ENCODE measurements at places on chromosomes 2 and 18. TPM values are rescaled to one million over a fixed set of nuclear protein-coding genes. Genes with fewer than 3 reads are reported as not detected.

ST8SIA3 gene
- 0.93 TPM for total RNA-seq

CEP68 gene
- 28.2 TPM for total RNA-seq

HOXD13 gene
- total RNA-seq, result 0.31 TPM

GPR35 gene
- 11.5 TPM for total RNA-seq

RGPD8 gene
- 33.0 TPM for total RNA-seq

TOGARAM2 gene
- 3.5 TPM for total RNA-seq

SAG gene
- 10.2 TPM for total RNA-seq

C2orf66 gene
- 1.2 TPM for total RNA-seq

VWA3B gene
- 27.0 TPM for total RNA-seq

PKDCC gene
- 86.0 TPM for total RNA-seq

CENPA gene
- 5.0 TPM for total RNA-seq

DSG2 gene
- 5.9 TPM for total RNA-seq

TM4SF20 gene
- 0.79 TPM for total RNA-seq

UCN gene
- total RNA-seq, result 18.8 TPM

SKOR2 gene
- total RNA-seq, result 1.4 TPM

REG1B gene
- not detected for total RNA-seq

NLRC4 gene
- 0.43 TPM for total RNA-seq

CDH7 gene
- 3.2 TPM for total RNA-seq

SERPINB3 gene
- total RNA-seq, result 0.74 TPM

FHL2 gene
- total RNA-seq, result 154 TPM

APOB gene
- 0.81 TPM for total RNA-seq

EDAR gene
- 0.39 TPM for total RNA-seq

All from testis (tissue), 5 donors.